ENCODE measurements at places on chromosomes 12 and 14.

- DNase-seq = no peak
Measured at GRCh38 chr12:119208626-119209061, 29.9 kb downstream of the HSPB8 start.

- no peak for DNase-seq
Measured at GRCh38 chr12:89789862-89790261, 81.2 kb upstream of the ATP2B1 start.

DNA sequence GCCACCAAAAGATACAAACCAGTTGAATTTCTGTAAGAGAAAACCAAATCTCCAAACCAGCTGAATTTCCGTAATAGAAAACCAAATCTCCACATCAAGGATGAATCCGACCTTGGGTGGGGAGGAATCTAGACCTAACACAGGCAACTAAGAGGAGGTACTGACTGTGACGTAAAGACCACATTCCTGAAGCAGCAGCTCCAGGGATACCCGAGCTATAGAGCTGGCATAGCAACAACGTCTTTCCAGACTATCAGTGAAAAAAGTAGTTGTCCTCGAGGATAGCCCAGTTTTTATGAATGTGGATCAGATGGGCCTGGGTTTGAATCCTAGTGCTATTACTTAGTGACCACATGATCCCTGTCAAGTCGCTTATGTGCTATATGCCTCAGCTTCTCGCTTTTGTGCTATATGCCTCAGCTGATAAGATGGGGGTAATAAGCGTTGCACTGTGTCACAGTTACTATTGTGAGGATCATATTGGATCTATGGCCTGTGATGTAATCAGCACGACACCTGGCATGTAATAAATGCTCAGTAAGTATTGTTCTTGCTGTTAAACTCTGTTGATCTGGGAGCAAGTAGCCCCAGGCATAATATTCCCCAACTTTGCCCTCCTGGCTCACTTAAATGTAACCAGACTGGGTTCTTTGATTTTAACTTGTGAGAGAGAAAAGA lies 113.8 kb downstream of the EGLN3 start:
- no peak for DNase-seq

GRCh38 chr12:87728931-87729593 lies 300.1 kb downstream of the C12orf50 start:
- DNase-seq = no peak

GRCh38 chr14:24251880-24252288 lies 9.5 kb upstream of the TINF2 start:
- DNase-seq = no peak

DNA sequence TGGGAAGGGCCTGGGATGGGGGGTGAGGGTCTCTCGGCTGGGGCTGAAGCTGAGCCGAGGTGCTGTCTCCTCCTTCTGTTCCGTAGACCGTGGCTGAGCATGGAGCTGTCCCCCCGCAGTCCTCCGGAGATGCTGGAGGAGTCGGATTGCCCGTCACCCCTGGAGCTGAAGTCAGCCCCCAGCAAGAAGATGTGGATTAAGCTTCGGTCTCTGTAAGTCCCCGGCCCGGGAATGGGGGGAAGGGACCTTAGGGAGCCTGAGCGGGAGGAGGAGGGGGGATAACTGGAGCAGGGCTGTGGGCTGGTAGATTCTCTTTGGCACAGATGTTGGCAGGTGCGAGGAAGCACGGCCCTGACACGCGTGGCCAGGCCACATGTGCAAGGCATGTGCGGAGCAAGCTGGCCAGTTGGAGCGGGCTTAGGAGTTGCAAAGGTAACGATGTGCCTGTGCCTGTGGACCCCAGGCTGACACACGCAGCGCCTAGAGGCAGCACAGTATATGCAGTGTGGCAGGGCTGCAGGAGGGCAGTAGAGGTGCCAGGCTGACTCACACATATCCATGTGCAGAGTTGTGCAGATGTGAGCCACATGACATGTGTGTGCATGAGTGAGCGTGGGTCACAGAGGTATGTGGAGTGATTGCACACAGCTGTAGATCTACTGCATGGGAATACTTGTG lies 512 bp downstream of the PDE1B start:
- DNase-seq = peak; percentile 7

DNA sequence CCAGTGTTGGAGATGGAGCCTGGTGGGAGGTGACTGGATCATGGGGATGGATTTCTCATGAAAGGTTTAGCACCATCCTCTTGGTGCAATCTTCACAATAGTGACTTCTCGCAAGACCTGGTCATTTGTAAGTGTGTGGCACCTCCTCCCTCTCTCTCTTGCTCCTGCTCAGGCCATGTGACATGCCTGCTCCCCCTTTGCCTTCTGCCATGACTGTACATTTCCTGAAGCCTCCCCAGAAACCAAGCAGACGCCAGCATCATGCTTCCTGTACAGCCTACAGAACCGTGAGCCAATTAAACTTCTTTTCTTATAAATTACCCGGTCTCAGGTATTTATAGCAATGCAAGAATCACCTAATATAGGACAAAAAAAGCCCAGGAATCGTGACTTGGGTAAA lies 171.0 kb upstream of the FOXN3 start:
- DNase-seq = no peak

- peak; percentile 56 for DNase-seq
Measured at GRCh38 chr14:86299994-86300393, 770.0 kb downstream of the FLRT2 start.

GRCh38 chr12:14963520-14963919 lies 2.1 kb upstream of the ARHGDIB start:
- DNase-seq = no peak

GRCh38 chr14:106619606-106620005 lies 1093.2 kb downstream of the TMEM121 start:
- DNase-seq = no peak

DNA sequence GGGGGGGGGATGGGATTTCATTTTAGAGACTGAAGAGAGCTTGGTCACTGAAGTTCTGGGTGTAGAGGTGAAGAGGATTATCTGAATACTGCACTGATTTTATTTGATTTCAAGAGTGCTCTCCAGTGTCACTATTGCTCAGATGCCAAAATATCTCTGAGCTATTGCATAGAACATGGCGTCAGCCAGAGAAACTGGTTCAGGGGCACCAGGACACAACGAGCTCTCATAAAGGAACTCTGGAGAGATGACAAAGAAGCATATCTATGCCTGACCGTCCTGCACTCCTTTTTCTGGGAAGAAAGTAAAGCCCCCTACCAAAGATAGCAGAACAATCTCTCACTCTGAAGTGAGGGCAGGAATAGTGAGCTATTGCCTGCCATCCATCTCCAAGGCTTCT lies 2.0 kb downstream of the SLC7A8 start:
- no peak for DNase-seq
